Endothelial cell (in vitro differentiated cells): ENCODE measurements at places on chromosomes 13 and 19.
A peak's percentile ranks its signal among the peaks of the same experiment; 100 is the strongest.

GRCh38 chr19:35751839-35752745 is 3.7 kb downstream of the LIN37 start:
- no peak for DNase-seq
- peaks cover 24% of the 10 kb centered on the region for H3K4me1 ChIP-seq
- peaks cover 23% of the 10 kb centered on the region for H3K27me3 ChIP-seq
- no peak overlapping the region for H3K27ac ChIP-seq

DNA sequence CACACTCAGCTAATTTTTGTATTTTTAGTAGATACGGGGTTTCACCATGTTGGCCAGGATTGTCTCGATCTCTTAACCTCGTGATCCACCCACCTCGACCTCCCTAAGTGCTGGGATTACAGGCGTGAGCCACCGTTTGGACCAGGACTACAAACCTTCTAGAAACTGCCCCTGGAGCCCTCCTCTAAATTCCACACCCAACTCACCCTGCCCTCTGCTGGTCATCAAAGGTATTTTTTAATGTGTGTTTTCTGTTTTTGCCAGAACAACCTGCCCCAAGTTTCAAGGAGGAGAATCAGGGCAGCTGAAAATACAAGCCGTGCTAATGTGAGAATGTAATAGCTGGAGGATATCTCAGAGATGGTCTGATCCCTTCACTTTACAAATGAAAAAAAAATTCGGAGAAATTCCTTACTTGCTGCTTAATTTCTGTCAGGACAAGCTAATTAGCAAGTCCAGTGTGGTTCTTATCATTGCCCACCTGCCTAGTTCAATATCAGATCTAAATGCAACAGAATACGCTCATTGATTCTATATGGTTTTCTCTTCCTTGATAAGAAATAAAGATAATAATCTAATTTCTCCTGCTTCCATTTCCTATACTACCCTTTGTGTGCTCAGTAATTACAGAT is 4.1 kb downstream of the ATP8A2 start:
- no peak overlapping the region for H3K4me3 ChIP-seq
- peaks cover 20% of the 10 kb centered on the region for H3K27me3 ChIP-seq
- peaks cover 10% of the 10 kb centered on the region for H3K4me1 ChIP-seq
- H3K36me3 ChIP-seq, result peaks cover 7% of the 10 kb centered on the region
- peak; percentile 68 for DNase-seq
- H3K27ac ChIP-seq, result no peak overlapping the region

DNA sequence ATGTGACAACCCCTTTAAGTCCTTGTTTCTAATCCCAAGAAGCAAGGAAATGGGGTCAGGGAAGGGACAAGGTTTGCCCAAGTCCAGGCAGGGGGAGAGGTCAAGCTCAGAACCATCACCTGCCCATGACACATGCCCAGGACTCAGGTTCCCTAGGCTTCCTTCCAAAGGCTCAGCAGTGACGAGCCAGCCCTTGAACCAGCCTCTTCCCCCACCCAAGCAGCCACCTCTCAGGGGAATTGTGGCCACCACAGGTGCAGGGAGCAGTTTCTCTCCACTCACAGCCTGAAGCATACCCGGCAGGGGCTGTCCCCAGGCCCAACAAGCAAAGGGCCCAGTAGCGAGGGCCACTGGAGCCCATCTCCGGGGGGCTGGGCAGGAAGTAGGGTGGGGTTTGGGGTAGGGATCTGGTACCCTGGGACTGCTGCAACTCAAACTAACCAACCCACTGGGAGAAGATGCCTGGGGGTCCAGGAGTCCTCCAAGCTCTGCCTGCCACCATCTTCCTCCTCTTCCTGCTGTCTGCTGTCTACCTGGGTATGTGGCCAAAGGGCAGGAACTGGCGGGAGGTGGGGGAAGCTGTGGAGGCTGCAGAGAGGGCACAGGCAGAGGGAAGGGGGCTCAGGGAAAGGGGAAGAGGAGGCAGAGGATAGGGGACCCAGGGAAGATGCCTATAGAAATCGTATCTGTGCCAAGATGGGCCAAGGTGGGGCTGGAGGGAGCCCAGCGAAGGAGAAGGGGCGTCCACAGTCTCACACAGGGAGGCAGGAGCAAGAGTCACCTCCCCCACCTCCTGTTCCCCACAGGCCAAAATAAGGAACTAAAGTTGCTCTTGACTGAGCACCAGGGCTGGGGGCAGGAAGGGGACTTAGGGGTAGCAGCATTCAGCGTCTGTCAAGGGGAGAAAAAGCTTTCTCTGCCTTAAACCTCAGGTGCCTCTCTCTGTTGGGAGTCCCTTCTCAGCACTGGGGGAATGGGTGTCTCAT is at the start of gene CD79A:
Gene CD79A, plus strand, starts transcription at position 433 of the 986 bp plus-strand sequence. Its CDS starts 26 bp downstream, at position 459.
- H3K4me1 ChIP-seq, result peaks cover 4% of the 10 kb centered on the region
- peaks cover 2% of the 10 kb centered on the region for H3K36me3 ChIP-seq
- peaks cover 8% of the 10 kb centered on the region for H3K27me3 ChIP-seq
- H3K27ac ChIP-seq, result no peak within 1 kb of the TSS
- DNase-seq, result no peak

- peaks cover 6% of the 10 kb centered on the region for H3K4me1 ChIP-seq
- no peaks in the 10 kb centered on the region for H3K36me3 ChIP-seq
- DNase-seq, result no peak
- H3K27me3 ChIP-seq, result no peaks in the 10 kb centered on the region
- H3K4me3 ChIP-seq, result no peak overlapping the region
Observed at GRCh38 chr13:53408306-53408705, 379.7 kb downstream of the OLFM4 start.

GRCh38 chr19:46972311-46972710 is 47.3 kb upstream of the NPAS1 start:
- H3K27ac ChIP-seq, result no peak overlapping the region
- H3K4me1 ChIP-seq, result peaks cover 36% of the 10 kb centered on the region
- H3K4me3 ChIP-seq, result no peak overlapping the region
- DNase-seq, result no peak
- H3K27me3 ChIP-seq, result peaks cover 3% of the 10 kb centered on the region

- no peak overlapping the region for H3K4me3 ChIP-seq
- H3K4me1 ChIP-seq, result no peaks in the 10 kb centered on the region
- DNase-seq, result peak; percentile 40
- H3K36me3 ChIP-seq, result no peaks in the 10 kb centered on the region
- no peak overlapping the region for H3K27ac ChIP-seq
Observed at GRCh38 chr19:39212375-39212742, 8.3 kb upstream of the SYCN start.

DNA sequence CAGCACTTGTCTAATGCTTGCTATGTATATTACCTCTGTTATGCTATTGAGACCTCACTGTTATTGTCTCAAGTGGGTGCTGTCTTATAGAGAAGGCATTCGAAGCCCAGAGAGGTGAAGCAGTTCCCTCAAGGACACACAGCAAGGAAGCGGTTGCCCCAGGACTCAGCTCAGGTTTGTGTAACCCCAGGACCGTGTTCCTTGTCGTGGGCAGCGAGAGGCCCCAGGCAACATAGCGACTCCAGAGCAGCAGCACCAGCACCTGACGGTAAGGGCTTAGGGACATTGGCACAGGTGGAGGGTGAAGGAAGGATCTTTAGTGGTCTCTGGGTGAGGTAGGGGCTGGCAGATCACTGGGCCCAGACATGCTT is 2.4 kb downstream of the KLK15 start:
- no peaks in the 10 kb centered on the region for H3K36me3 ChIP-seq
- no peak overlapping the region for H3K4me3 ChIP-seq
- H3K27me3 ChIP-seq, result peaks cover 7% of the 10 kb centered on the region
- no peaks in the 10 kb centered on the region for H3K4me1 ChIP-seq

DNA sequence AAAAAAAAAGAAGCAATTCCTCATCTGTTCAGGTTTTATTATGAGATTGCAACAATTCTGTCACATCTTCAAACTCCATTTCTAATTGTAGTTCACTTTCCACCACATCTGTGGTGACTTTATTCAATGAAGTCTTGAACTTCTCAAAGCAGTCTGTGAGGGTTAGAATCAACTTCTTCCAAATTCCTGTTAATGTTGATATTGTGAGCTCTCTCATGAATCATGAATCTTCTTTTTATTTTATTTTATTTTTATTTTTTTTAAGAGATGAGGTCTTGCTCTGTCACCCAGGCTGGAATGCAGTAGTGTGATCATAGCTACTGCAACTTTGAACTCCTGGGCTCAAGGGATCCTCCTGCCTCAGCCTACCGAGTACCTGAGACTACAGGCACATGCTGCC is 19.6 kb downstream of the ARHGAP35 start:
- H3K27ac ChIP-seq, result no peak overlapping the region
- H3K4me1 ChIP-seq, result peaks cover 3% of the 10 kb centered on the region
- H3K27me3 ChIP-seq, result no peaks in the 10 kb centered on the region
- no peaks in the 10 kb centered on the region for H3K36me3 ChIP-seq

DNA sequence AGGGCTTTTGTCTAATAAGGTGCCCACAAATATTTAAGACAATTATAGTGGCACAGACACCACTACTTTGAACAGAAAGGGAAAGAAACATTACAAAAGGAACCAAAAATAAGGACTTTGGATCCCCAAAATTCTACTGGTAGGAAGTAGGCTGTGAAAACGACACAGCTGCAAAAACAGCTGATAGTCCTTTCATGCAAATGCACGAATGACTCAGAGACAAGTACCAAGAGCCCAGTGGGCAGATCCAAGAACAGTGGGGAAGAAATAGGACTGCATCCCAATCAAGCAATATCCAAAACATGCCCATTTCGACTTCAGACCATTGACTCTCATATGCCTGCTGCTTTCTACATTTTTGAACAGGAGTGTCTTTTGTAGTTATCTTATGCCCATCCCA is 269.4 kb upstream of the NBEA start:
- no peak overlapping the region for H3K27ac ChIP-seq
- no peaks in the 10 kb centered on the region for H3K36me3 ChIP-seq
- no peaks in the 10 kb centered on the region for H3K4me1 ChIP-seq

DNA sequence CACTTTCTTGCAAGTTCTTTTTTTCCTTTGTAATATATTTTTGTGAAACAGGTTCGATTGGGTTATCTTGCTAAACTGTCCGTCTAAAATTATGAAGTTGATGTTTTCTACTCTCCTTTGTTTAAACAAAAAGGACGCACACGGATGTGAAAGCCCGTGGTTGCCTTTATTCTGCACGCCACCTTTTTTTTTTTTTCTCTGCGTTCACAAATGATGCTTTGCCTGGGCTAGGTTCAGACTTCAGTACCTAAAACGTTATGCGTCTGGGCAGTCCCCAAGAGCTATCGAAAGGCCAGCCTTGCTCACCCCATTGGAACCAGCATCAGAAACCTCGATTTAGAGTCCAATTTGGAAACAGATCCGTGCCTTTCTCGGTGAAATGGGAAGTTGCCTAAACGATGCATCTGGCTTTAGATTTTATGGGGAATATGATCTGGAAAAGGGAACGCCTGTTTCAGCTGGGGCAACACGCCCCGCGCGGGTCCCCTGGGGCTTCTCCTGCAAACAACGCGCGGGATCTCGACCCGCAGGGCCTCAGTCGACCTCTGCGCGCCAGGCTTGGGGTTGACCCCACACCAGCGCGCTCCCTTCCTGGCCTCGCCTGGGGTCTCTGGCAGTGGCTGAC is 113.9 kb downstream of the KCNRG start:
- peaks cover 44% of the 10 kb centered on the region for H3K4me1 ChIP-seq
- no peak overlapping the region for H3K27ac ChIP-seq
- DNase-seq, result no peak
- H3K27me3 ChIP-seq, result peaks cover 43% of the 10 kb centered on the region
- H3K4me3 ChIP-seq, result peak overlapping the region; percentile 56

DNA sequence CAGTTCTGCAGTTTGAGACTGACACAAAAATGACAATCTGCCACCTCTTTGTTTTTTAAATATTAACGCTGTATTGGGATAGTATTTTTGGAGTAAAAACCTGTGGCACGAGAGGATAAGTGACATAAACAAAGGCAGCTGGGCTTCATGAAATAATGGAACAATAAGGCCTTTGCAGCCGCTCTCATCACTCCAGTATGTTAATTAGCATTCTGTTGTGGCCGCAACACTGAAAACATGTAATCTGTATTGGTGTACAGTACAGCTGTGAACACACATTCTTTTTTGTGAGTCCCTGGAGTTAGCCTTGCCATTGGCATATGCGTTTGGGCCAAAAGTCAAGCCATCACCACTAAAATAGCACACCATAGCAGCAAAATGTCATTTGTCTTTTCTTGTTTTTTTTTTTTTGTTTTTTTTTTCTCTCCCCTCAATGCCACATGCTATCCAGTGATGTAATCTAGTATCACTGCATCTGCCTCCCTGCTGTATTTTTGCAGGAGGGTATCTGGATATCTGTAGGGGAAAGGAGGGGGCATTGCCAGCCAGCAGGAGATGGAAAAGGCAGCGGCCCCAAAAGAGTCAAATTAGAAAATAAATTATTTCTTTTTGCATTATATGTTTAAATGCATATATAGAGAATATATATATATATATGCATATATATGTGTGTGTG is 885 bp upstream of the ZNF536 start:
- H3K4me1 ChIP-seq, result peaks cover 6% of the 10 kb centered on the region
- no peak for DNase-seq
- no peak overlapping the region for H3K27ac ChIP-seq
- peaks cover 5% of the 10 kb centered on the region for H3K36me3 ChIP-seq
- no peak overlapping the region for H3K4me3 ChIP-seq
- peaks cover 16% of the 10 kb centered on the region for H3K27me3 ChIP-seq

- no peak overlapping the region for H3K27ac ChIP-seq
- H3K36me3 ChIP-seq, result peaks cover 3% of the 10 kb centered on the region
- DNase-seq, result no peak
- no peaks in the 10 kb centered on the region for H3K27me3 ChIP-seq
Observed at GRCh38 chr13:43041369-43041921, 18.1 kb downstream of the DNAJC15 start.

- DNase-seq, result no peak
- peaks cover 4% of the 10 kb centered on the region for H3K27me3 ChIP-seq
- no peak overlapping the region for H3K4me3 ChIP-seq
- peaks cover 10% of the 10 kb centered on the region for H3K36me3 ChIP-seq
Observed at GRCh38 chr19:16944626-16945363, 56.0 kb downstream of the F2RL3 start.

- no peaks in the 10 kb centered on the region for H3K27me3 ChIP-seq
- H3K36me3 ChIP-seq, result no peaks in the 10 kb centered on the region
- H3K4me1 ChIP-seq, result no peaks in the 10 kb centered on the region
- DNase-seq, result no peak
Observed at GRCh38 chr19:48350856-48351255, 12.9 kb downstream of the TMEM143 start.

DNA sequence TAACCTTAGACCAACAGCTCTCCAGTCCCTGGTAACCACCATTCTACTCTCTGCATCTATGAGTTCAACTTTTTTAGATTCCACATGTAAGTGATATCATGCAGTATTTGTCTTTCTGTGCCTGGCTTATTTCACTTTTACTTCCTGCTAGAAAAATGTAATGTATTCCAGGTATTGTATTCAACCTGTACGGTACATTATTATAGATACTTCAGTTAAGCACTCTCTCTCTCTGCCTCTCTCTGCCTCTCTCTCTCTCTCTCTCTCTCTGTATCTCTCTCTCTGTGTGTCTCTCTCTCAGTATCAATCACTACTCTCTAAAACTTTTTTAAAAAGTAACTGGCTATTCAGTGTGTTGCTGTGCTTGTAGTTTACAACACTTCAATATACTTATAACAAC is 8.4 kb downstream of the DACH1 start:
- H3K27me3 ChIP-seq, result no peaks in the 10 kb centered on the region
- no peak for DNase-seq
- no peak overlapping the region for H3K27ac ChIP-seq
- H3K4me1 ChIP-seq, result peaks cover 7% of the 10 kb centered on the region
- H3K36me3 ChIP-seq, result peaks cover 2% of the 10 kb centered on the region
